ENCODE measurements at places on chromosomes 6 and 20.

DNA sequence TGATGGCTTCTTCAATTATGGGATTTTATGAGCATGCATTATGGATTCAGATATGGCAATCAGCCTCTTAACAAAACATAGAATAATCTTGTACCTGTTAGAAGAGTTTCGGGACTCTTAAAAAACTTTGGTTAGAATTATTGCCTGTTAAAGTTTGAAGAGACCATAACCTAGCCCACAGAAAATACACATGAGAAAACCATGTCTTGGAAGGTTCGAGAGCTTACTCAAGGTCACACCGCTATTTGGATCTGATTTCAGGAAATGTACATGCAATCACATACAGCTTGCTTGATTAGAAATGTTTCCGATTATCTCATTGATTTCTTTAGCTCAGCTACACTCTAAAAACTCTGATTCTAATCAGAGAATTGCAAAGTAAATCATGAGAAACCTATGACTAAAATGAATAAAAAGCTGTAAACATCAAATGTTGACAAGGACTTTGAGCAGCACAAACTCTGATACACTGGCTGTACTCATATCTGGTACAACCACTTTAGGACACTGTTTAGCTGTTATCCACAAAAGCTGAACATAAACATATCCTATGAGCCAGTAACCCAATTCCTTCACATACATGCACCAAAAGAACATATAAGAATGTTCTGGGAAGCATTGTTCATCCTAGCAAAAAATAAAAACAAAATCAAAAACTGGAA is 16.3 kb downstream of the STX7 start:
- no peak for DNase-seq

- DNase-seq: no peak
Observed at GRCh38 chr6:107345393-107345792, 114.0 kb downstream of the PDSS2 start.

- no peak for DNase-seq
Observed at GRCh38 chr6:74645108-74645849, 560.6 kb downstream of the COL12A1 start.

- no peak for DNase-seq
Observed at GRCh38 chr20:35968930-35969329, 540 bp downstream of the CNBD2 start.

DNA sequence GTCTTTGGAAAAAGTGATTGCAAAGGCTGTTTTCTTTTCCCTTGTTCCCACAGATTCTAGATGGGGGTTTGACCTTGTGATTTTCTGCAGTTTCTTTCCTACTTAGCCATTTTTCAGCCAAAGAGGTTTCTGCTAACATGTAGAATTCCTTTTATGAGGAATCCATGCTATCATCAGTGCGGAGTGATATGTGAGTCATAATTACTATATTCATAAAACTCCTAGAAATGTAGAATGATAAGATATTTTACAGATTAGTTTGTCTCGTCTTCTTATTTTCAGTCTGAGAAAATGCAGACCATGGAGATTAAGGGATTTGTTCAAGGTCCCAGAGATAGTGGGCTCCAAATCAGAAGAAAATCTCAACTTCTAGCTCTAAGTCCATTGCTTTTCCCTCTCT is 98.6 kb downstream of the KCNQ5 start:
- no peak for DNase-seq

DNA sequence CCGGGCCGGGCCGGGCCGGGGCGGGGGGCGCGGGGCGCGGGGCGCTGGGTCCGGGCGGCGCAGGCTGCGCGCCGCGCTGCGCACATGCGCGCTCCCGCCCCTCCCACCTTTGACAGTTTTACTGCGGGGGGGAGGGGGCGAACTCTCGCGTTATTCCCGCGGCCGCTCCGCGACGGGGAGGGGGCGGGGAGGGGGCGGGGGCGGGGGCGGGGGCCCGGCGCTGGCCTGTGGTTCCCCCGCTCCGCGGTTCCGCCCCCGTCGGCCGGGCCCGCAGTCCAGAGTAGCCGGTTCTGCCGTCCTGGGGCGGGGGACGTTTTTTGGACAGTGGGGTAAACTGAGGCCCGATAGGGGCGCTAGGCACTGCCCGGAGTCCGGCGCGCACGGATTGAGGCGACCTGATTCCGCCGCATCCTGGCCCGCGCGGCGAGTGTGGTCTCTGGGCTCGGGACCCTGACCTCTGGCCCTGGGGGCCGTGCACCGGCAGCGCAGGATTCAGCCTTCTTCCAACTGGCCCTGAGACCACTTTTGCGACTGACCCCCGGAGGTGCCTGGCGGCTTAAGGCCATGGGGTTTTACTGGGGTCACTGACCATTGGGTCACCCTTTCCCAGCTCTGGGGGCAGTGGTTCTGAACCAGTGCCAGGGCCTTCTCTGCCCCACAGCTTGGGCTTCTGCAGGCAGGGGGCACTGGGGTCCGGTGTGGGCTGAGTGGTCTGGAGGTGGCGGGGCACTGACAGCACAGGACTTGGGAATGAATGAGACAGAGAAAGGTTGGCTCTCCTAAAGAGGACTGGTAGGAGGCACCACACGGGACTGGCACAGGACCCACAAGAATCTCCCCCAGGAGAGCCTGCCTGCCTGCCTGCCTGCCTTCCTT is at the start of gene ZNF512B:
Gene ZNF512B (minus strand): TSS at position 93 of the 876 bp plus-strand sequence. CDS start 1,980 bp downstream, outside the sequence.
- no peak for DNase-seq

- DNase-seq: no peak
Observed at GRCh38 chr6:39681674-39682121, 43.5 kb downstream of the KIF6 start.

GRCh38 chr6:26187981-26188635 is 100.9 kb downstream of the HFE start:
- no peak for DNase-seq

GRCh38 chr6:46688117-46688965 is 656 bp downstream of the TDRD6 start:
- DNase-seq: no peak

- DNase-seq: no peak
Observed at GRCh38 chr6:25435416-25435985, 156.3 kb downstream of the CARMIL1 start.

- no peak for DNase-seq
Observed at GRCh38 chr20:57702091-57702490, 7.7 kb downstream of the PMEPA1 start.

DNA sequence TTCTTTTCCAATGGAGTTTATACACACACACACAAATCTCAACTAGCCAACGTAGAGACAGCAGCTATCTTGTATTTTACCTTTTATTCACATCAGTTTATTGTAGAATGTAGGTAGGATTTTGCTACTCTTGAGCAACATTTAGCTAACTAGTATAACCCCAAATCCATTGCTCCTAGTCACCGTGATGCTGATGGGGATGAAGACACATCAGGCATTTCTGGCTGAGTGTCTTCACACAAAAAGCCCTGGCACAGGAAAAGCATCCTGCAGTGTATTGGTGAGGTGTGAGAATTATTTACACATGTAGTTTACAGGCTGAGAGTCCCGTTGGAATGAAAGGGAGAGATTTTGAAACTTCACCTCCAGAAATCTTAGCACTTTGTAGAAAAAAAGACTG is 65.9 kb upstream of the FBXL4 start:
- DNase-seq: no peak

GRCh38 chr6:32970413-32971241 is 2.2 kb downstream of the BRD2 start:
- no peak for DNase-seq
